CD8-positive, alpha-beta memory T cell (primary cell): ENCODE measurements at places on chromosomes 7 and 10. TPM values are rescaled to one million over a fixed set of nuclear protein-coding genes. Genes with fewer than 3 reads are reported as not detected.

DNA sequence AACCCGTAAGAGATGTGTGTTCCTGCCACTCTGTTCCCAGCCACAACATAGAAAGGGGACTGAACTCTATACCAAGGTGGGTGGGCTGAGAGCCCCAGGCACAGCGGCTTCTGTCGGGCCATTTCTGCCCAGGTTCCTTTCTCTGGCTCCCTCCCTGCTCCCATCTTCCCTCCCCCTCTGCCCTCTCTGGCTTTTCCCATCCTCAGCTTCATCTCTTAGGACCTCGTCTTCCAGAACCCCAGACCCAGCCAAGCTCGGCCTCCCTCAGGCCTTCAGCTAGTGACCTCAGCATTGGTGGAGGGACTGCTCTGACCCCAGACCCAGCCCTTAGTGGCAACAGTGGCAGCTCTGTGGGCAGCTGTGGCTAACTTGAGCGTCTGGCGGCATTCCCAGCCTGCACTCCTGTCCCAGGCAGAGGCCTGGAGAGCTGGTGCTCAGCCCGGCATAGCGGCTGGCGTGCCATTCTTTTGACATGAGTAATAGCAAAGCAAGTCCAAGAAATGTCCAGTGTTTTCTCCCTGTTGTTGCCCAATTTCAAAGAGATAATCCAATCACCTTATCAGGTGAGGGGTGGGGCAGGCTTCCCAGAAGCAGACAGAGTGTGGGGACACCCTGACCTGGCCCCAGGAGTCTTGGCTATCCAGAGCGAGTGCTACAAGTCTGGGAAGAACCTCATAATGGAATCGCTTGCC lies 15.9 kb downstream of the PTPRE start:
- no peaks in the 10 kb centered on the region for H3K36me3 ChIP-seq
- no peaks in the 10 kb centered on the region for H3K27me3 ChIP-seq
- H3K27ac ChIP-seq = no peak overlapping the region

- H3K27me3 ChIP-seq = no peaks in the 10 kb centered on the region
- H3K36me3 ChIP-seq = no peaks in the 10 kb centered on the region
- no peaks in the 10 kb centered on the region for H3K4me1 ChIP-seq
- no peak overlapping the region for H3K4me3 ChIP-seq
- H3K27ac ChIP-seq = no peak overlapping the region
- DNase-seq = no peak
Measured at GRCh38 chr10:91596825-91597196, 36.1 kb downstream of the PPP1R3C start.

- H3K36me3 ChIP-seq = no peaks in the 10 kb centered on the region
- no peak overlapping the region for H3K27ac ChIP-seq
- no peak for DNase-seq
- H3K4me1 ChIP-seq = peaks cover 21% of the 10 kb centered on the region
- H3K4me3 ChIP-seq = no peak overlapping the region
Measured at GRCh38 chr7:141704112-141704511, 2.1 kb upstream of the DENND11 start.

DNA sequence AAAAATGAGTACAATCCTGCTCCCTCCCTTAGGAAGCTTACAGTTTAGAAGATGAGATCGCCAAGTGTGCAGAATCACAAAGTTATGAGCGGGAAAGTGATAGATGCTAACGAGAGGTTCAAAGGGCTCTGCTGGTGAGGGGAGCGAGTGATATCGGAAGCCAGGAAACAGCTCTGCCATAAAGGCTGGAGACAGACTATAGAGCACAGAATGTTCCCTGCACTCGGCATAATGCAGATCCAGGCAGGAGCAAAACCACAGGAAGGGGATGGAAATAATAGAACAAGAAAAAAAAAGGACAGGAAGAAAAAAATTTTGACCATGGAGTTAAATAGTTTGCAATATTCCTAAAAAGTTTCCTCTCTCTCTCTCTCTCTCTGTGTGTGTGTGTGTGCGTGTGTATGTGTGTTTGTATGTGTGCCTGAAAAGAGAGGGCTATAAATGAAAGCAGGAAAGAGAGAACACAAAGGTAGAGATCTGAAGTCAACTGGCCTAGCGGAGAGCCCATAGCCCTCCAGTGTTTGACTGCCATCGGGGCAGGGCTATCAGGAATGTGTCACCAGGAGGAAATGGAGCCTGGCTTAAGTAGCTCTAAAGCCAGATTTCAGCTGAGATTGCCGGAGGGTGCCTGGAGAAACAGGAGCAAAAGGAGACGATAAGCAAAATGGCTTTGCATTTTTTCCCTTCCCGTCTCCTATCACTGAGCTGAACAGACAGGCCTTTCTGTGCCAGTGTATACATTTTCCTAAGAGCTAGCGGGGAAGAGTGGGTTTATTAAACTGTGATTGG lies 175.8 kb upstream of the LYZL1 start:
- no peak overlapping the region for H3K4me3 ChIP-seq
- H3K4me1 ChIP-seq = no peaks in the 10 kb centered on the region
- no peak for DNase-seq
- H3K36me3 ChIP-seq = no peaks in the 10 kb centered on the region

GRCh38 chr10:16361086-16361485 lies 75.7 kb upstream of the PTER start:
- H3K4me3 ChIP-seq = no peak overlapping the region
- no peak overlapping the region for H3K27ac ChIP-seq
- no peak for DNase-seq
- H3K4me1 ChIP-seq = no peaks in the 10 kb centered on the region
- H3K36me3 ChIP-seq = no peaks in the 10 kb centered on the region
- no peaks in the 10 kb centered on the region for H3K27me3 ChIP-seq

GRCh38 chr10:34808801-34809745 lies 6.0 kb downstream of the PARD3 start:
- H3K4me3 ChIP-seq = no peak overlapping the region
- H3K4me1 ChIP-seq = no peaks in the 10 kb centered on the region
- DNase-seq = no peak
- H3K27ac ChIP-seq = no peak overlapping the region
- H3K36me3 ChIP-seq = no peaks in the 10 kb centered on the region

DNA sequence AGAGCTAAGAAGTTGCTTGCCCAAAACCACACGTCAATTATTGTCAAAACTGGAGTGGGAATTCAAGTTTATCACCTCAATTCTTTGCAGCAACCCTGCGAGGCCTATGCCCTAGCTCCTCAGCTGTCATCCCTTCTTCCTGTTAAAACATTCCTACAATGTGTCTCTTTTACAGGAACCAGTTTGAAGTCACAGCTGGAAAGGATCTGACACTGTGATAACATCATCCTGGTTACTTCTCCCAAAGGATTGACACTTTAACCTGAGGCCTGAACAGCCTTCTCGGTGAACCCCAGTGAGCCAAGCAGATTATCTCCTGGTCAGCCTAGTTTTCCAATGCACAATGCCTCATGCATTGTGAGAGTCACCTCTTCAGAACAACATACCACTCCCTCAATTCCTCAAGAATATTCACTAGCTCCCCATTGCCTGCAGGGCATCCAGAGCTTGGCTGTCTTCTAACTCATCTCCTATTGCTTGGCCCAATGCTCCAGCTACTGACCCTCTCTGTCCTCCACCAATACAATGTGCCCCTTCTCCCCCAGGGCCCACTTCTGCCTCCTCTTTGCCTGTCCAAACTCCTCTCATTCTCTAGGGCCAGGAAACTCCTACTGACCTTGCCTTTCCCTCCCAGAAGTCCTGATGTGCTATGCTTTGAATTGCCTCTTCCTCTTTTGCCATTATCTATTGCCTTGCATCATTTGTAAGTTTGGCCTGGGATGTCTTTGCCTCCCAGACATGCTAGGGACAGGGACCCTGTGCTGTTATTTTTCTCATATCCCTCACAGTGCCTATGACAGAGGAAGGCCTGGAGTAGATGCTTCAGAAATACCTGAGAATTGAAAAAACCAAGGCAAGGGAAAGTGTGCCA lies 10.4 kb upstream of the DLG5 start:
- no peaks in the 10 kb centered on the region for H3K27me3 ChIP-seq
- no peaks in the 10 kb centered on the region for H3K4me1 ChIP-seq
- no peak for DNase-seq
- no peak overlapping the region for H3K27ac ChIP-seq
- no peaks in the 10 kb centered on the region for H3K36me3 ChIP-seq
- H3K4me3 ChIP-seq = no peak overlapping the region

DNA sequence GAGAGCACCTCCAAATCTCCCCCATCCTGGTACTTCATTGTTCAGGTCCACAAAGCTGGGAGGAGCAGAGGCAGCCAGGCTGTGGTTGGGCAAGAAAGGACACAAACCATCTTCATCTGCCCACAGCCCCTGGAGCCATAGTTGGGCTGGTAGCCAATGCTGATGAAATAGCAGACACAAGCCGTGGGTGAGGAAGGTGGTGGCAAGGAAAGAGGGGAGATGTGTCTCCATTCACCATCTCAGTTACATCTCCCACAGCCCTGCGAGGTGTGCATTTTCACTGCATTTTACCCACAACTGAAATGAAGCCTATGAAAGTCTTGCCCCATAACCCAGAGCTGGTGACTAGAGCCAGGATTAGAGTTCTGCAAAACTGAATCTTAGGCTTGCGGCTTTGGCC lies 35.0 kb downstream of the PIK3AP1 start:
- H3K4me3 ChIP-seq = no peak overlapping the region
- H3K36me3 ChIP-seq = no peaks in the 10 kb centered on the region
- H3K4me1 ChIP-seq = no peaks in the 10 kb centered on the region
- H3K27me3 ChIP-seq = no peaks in the 10 kb centered on the region

- no peak for DNase-seq
- H3K36me3 ChIP-seq = no peaks in the 10 kb centered on the region
- H3K27ac ChIP-seq = no peak overlapping the region
Measured at GRCh38 chr7:74455928-74456327, 2.2 kb downstream of the GTF2IRD1 start.

DNA sequence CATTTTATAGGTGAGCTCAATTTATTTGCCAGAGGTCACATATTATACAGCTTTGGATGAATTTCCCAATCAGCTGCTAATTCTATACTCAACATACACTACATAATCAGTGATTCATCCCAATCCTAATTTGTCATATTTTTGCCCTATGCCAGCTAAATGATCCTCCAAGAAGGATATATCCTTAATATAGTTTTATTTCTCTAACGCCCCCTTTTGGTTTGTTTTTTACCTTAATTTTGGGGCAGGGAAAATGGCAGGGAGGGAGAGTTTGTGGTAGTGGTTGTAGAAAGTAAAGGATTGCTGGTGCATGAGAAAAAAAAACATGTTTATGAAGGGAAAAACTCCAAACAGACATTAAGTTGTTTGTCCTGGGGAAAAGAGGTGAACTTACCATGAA lies 31.9 kb downstream of the WASL start:
- no peaks in the 10 kb centered on the region for H3K27me3 ChIP-seq
- H3K36me3 ChIP-seq = no peaks in the 10 kb centered on the region
- H3K4me3 ChIP-seq = no peak overlapping the region
- DNase-seq = no peak

DNA sequence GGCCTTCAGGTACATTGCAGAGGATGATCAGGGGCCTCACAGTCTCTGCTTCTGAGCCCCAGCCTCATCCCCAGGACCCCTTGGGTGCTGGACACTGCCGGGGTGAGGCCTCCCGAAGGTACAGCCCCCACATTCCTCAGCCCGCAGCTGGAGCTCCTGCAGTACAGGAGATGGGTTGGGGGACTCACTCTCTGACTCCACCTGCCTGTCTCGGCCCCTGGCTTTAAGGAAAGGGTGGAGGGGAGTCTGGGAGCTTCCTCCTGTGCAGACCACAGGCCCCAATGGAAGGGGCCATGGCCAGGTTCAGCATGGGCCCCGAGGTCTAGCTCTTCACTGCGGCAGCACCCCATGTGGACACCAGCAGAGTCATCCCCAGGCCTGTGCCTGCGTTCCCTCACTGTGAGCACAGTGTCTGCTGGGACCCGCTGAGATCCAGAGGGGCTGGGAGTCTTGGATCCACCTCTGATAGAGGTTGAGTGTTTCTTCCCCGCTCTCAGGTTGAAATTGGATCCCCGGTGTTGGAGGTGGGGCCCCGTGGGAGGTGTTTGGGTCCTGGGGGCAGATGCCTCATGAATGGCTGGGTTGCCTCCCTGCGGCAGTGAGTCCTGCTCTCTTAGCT lies 99.9 kb downstream of the PRKAG2 start:
- H3K4me1 ChIP-seq = no peaks in the 10 kb centered on the region
- H3K27ac ChIP-seq = no peak overlapping the region
- no peaks in the 10 kb centered on the region for H3K27me3 ChIP-seq
- DNase-seq = no peak
- H3K36me3 ChIP-seq = peaks cover 6% of the 10 kb centered on the region

GRCh38 chr7:147923841-147924240 lies 666.7 kb upstream of the C7orf33 start:
- H3K4me3 ChIP-seq = no peak overlapping the region
- H3K4me1 ChIP-seq = no peaks in the 10 kb centered on the region
- no peaks in the 10 kb centered on the region for H3K27me3 ChIP-seq
- H3K36me3 ChIP-seq = no peaks in the 10 kb centered on the region
- no peak for DNase-seq

- H3K27ac ChIP-seq = no peak overlapping the region
- peaks cover 21% of the 10 kb centered on the region for H3K4me1 ChIP-seq
- peaks cover 42% of the 10 kb centered on the region for H3K36me3 ChIP-seq
- no peaks in the 10 kb centered on the region for H3K27me3 ChIP-seq
Measured at GRCh38 chr7:100879685-100880261, 4.9 kb downstream of the SRRT start.

DNA sequence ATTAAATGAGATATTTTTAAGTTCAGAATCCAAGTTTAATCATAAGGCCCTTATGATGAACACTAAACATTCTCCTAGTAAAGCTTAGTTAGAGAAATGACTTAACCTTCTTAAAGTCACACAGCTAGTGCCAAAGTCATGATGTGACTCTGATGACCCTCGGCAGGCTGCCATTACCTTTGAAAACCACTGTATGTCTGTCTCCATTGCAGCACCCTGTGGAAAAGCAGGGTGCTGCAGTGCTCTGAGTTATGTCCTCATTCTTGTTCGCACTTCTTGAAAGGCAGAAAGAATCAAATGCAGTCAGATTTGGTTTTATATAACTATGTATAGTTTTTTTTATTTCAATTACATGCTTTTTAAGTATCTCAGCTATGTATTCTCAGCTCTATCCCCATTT lies 105.0 kb downstream of the PHTF2 start:
- DNase-seq = no peak
- no peak overlapping the region for H3K27ac ChIP-seq
- no peaks in the 10 kb centered on the region for H3K27me3 ChIP-seq
- H3K4me3 ChIP-seq = no peak overlapping the region

GRCh38 chr10:71694567-71694968 lies 25.0 kb downstream of the C10orf105 start:
- H3K4me1 ChIP-seq = peaks cover 54% of the 10 kb centered on the region
- H3K27ac ChIP-seq = no peak overlapping the region
- DNase-seq = peak; percentile 41
- H3K4me3 ChIP-seq = peak overlapping the region; percentile 55

Gene LGI1
- not detected for total RNA-seq

Gene AQP1
- 0.13 TPM for total RNA-seq

Gene FGFBP3
- total RNA-seq = 3.1 TPM

Gene PIP
- total RNA-seq = not detected

Gene LEP
- not detected for total RNA-seq

Gene RBM17
- total RNA-seq = 282 TPM

Gene GIMAP7
- total RNA-seq = 51.4 TPM

Gene EBLN1
- total RNA-seq = not detected

Gene ING3
- total RNA-seq = 30.7 TPM

Gene NOS3
- total RNA-seq = 10.6 TPM

Gene COL17A1
- not detected for total RNA-seq

Gene TUBAL3
- total RNA-seq = not detected

Gene LIPM
- total RNA-seq = not detected

Gene CPA2
- not detected for total RNA-seq
